ENCODE measurements at places on chromosomes 16 and 17.
A peak's percentile ranks its signal among the peaks of the same experiment; 100 is the strongest.

DNA sequence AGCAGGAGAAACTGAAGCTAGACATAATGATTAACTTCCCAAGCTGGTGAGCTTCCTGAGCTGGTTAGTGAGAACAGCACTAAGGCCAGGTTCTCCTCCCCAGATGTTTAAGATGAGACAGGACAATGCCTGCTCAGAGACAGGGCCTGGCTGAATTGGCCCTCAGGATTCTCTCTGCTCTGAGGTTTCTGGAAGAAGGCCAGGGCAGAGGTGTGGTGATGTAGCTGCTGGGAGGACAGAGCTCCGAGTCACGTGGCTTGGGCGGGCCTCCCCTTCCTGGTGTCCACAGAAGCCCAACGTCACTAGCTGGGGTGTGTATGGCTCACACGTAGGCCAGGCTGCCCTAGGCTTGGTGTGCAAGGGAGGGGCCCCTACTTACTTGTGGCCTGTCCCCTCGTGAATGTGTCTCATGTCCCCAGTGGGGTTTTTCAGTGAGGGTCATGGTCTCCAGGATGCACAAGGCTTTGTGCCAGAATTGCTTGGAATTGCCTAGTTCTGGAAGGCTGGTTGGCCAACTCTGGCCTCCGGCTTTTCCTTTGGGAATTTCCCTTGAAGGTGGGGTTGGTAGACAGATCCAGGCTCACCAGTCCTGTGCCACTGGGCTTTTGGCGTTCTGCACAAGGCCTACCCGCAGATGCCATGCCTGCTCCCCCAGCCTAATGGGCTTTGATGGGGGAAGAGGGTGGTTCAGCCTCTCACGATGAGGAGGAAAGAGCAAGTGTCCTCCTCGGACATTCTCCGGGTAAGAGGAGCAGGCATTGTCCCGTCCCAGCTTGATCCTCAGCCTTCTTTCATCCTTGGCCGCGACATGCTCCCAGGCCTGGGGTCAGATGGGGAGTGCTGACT lies 3.4 kb downstream of the NOD2 start:
- no peak for DNase-seq

GRCh38 chr16:1950047-1950446 lies 4.4 kb downstream of the RPL3L start:
- DNase-seq, result no peak

- peak; percentile 28 for DNase-seq
These were observed 948.7 kb downstream of the KCNJ2 start for GRCh38 chr17:71118039-71118438.

DNA sequence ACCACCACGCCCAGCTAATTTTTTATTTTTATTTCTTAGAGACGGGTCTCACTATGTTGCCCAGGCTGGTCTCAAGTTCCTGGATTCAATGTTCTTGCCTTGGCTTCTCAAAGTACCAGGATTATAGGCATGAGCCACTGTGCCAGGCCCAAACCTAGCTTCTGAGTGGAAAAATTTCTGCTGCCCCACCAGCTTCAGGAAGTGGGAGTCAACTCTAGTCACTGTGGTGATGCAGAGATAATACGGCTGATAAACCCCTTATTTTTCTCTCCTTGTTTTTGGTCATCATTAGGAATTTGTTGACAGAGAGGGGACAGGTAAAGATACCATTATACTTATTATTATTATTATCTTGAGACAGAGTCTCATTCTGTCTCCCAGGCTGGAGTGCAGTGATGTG lies 27.8 kb upstream of the PHOSPHO1 start:
- DNase-seq, result no peak

DNA sequence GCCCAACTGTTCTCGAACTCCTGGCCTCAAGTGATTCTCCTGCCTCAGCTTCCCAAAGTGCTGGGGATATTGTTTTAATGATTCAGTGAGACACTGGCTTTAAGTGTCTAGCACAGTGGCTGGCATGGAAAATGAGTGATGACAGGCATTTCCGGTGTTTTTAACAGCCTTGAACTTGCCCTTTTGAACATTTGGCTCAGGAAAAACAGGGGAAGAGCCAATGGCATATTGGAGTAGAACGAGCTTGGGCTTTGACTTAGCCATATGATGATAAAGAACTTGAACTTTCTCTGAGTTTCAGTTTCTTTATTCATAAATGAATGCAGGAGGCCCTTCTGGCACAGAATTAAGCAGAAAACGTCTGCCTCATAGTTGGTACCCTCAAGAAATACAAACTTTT lies 145.0 kb upstream of the HS3ST4 start:
- no peak for DNase-seq

GRCh38 chr17:4162775-4163466 lies 19.9 kb downstream of the CYB5D2 start:
- DNase-seq, result no peak

DNA sequence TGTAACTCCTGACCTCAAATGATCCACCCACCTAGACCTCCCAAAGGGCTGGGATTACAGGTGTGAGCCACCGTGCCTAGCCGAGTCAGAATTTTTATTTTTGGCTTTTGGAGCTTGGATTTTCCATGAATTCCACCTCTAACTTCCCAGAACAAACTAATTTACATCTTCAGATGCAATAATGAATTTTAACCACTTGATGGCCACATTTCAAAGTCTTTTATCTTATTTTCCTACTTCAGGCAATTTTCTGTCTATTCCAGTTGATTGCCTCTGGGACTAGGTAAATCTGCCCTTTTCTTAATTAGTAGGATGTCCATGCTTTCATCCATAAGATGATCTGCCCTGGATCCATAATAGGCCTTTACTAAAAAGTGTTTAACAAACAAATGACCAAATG lies 156.4 kb upstream of the ANKFN1 start:
- no peak for DNase-seq

DNA sequence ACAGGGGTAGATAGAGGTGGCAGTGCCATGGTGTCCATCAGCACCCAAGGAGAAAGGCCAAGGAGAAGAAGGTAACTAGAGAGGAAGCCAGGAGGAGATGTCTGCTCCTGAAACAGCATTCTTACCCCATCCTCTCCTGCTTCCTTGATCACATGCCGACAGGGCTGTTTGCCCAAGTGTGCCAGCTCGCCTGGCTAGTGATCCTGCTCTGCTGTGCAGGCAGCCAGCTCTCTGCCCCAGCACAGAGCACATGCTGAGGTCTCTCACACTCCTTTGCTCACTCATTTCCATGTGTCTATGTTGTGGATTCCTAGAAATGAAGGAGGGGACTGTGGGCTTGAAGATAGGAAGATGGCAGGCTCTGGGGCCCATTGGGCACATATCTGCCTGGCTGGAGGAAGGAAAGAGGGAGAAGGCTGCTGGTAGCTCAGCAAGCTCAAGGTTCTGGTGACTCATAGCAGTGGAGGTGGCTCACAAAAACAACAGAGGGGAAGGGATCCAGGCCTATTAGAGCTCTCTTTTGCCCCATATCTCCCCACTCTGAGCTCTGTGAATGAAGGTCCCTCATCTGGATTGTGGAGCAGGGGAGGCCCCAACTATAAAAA lies 54.3 kb downstream of the NEUROD2 start:
- no peak for DNase-seq

DNA sequence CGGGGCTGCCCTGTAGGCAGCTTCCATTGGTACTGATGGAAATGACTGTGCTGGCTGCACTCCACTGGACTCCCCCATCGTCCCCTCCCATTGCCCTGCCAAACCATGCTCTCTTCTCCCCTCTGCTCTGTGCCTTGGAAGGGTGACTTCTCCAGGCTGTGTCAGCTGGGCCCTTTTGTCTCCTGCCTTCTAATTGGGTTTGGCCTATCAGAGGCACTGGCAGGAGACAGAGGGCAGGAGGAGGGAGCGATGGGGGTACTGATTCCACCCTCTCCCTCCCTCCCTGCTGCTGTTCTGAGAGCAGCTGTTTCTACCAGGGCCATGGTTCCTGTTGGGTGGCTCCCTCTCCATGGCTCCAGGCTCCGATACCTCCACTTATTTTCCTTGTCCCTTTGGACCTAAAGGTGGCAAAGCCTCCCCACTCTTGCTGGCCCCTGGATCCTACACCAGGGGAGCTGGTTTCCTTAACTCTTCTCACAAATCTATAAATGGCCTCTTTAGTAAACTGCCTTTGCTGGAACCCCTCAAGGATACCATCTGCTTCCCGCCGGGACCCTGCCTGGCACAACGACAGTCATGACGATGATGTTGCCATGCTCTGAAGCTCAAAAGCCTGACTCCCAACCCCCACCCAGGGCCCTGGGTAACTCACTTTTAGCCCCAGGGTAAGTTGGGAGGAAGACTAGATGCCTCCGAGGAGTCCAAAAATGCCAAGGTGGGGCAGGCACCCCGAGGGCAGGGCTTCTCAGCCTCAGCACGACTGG lies 123.8 kb upstream of the RPL38 start:
- no peak for DNase-seq

DNA sequence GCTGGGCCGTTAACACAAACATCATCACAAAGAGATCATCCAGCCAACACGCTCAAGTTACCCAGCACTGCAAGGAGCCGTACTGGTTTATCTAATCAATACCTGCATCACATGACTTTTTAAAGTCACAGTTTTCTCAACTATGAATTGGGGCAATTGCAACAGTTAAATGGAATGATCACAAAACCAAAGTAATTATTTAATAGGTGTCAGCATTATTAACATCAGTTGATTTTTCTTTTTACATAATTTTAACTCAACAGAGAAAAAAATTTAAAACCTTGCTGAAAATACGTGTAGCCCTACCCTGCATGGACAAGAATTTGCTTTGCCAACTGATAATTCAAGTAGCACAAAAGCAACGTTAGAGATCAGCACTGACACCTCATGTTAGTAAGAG lies 95.7 kb upstream of the SOX9 start:
- no peak for DNase-seq

DNA sequence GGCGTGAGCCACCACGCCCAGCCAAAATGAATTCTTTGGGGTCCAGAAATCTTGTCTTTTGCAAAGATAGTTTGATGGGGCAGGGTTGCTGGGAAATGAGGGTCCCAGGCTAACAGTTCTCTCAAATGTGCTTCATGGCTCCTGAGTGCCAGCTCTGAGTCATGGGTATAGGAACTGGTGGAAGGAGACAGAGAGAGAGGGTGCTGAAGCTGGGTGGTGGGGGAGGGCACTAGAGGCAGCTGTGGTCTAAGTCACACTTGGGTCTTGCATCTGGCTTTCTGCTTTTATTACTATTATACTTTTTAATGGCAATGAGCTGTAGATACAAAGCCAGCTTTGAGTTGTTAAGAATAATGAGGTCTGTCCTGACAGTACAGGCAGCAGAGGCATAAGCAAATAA lies 54.6 kb downstream of the PRKCA start:
- DNase-seq, result no peak

DNA sequence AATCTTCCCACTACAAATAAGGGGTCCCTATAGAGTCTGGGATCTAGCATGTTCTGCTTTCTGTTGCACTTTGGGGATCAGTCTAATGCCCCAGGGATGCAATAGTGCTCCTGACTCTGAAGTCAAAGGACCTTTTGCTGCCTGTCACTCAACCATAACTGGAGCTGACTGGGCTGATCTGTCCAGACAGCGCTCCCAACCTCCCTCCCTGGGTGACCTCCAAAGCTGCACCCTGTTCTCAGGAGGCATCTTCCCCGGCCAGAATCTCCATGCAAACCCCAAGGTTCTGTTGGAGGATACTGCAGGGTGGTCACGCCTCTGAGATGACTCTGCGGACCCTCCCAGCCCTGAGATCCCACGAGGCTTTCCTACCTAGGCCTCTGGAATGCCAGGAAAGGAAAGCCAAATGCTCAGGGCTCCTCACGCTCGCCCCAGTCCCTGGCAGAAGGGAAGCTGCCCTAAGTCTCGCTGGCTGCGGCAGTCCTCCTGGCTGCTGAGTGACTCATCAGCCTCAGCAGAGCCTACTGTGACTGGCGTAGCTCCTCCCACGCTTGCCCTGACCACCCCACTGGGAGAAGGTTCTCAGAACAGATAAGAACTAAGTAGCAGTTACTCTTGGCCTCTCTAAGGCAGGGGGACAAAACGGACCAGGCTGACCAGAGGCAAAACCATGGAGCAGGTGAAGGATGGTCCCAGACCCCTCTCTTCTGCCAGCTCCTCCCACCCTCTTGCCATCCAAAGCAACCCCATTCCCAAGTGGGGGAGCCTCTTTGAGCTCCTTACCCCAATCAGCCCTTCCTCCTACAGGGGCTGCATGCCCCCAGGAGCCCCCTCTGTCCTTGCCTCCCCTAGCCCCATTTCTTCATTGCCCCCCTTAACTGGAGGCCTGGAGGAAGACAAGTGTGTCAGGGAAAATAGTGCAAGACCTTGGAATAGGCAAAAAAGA lies 124.1 kb upstream of the TNRC6C start:
- DNase-seq, result peak; percentile 86

DNA sequence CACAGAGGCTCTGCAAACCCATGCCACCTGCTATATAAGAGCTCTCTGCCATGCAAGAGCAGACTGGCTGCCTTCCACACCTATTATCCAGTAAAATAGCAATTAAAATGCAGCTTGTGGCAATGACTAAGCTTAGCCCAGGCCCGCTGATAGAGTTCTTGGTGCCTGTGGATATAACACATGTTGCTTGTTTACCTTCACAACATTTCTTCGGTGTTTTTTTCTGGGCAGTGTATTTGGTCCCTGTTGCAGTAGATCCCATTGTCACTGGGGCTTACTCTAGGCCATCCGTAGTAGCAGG lies 63.5 kb downstream of the SPECC1 start:
- DNase-seq, result no peak

DNA sequence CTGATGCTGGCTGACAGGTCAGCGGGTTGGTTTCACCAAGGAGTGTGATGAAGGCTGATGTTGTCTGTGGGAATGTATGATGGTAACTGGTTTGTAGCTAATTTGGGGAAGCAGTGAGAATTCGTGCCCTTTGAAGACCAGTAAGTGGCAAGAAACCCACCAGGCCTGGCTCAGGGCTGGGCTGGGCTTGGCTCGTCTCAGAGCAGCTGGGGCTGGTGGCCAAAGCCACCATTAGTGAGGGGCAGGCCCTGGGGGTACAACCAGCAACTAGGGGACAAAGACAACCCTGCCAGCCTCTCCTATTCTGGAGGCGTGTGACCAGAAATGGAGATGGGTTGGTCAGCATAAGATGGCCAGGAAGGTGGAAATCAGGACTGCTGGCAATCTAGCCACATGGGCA lies 13.0 kb upstream of the STH start:
- no peak for DNase-seq

- no peak for DNase-seq
These were observed 148.2 kb upstream of the GOT2 start for GRCh38 chr16:58882292-58882691.

DNA sequence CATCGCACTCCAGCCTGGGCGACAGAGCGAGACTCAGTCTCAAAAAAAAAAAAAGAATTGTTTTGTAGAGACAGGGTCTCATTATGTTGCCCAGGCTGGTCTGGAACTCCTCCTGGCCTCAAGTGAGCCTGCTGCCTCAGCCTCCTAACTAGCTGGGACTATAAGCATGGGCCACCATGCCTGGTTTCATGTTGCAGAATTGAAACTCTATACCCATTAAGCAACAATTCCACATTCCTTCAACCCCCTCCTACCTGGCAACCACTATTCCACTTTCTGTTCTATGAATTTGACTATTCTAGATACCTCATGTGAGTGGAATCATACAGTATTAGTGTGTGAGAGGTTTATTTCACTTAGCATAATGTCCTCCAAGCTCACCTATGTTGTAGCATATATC lies 24.5 kb downstream of the RNF135 start:
- no peak for DNase-seq

GRCh38 chr16:69501956-69502745 lies 63.6 kb upstream of the NFAT5 start:
- DNase-seq, result no peak
